ENCODE measurements at places on chromosomes 2 and 18.
A peak's percentile ranks its signal among the peaks of the same experiment; 100 is the strongest.

DNA sequence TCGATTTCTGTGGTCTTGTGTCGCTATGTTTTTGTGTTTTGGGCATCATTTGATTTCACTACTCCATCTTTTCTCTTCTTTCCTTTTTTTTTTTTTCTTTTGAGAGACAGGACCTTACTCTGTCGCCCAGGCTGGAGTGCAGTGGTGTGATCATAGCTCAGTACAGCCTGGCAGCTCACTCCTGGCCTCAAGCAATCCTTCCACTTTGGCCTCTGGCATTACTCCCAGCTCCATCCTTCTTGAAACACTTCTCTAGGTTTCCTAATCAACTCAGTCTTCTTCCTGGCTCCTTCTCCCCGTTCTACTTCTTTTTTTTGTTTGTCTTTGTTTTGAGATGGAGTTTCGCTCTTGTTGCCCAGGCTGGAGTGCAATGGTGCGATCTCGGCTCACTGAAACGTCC, 26.5 kb downstream of the TCF23 start:
- no peak for DNase-seq

GRCh38 chr2:163255086-163255485, 416.5 kb upstream of the KCNH7 start:
- DNase-seq: no peak

GRCh38 chr18:55251254-55251971, 292.2 kb upstream of the CCDC68 start:
- DNase-seq: no peak

DNA sequence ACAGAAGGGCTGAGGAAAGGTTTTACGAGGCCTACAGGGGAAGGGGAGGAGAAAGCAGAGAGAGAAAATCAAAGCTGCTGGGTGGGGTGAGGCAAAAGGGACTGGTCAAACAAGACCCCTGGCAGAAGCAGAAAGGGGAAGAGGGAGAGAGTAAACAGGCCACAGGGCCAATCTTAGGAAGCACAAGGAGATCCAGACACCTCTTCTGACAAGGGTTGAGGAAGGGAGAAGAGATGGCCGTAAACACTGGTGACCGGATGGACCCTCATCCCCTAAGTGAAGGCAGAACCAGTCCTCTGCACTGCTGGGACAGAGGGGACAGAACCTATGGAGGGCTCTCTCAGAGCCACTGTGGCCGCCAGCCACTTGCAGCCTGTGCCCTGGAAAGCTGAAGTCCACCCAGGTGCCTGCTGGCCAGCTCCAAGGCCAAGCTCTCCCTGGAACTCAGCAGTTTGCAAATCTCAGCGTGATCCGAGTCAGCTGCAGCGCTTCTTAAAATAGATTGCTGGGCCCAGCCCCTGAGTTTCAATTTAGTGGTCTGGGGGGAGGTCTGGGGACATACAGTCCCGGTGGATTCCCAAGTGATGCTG, 108.8 kb downstream of the TMEM163 start:
- DNase-seq: no peak

- no peak for DNase-seq
These were observed 475.8 kb downstream of the STK39 start for GRCh38 chr2:167771628-167772027.

DNA sequence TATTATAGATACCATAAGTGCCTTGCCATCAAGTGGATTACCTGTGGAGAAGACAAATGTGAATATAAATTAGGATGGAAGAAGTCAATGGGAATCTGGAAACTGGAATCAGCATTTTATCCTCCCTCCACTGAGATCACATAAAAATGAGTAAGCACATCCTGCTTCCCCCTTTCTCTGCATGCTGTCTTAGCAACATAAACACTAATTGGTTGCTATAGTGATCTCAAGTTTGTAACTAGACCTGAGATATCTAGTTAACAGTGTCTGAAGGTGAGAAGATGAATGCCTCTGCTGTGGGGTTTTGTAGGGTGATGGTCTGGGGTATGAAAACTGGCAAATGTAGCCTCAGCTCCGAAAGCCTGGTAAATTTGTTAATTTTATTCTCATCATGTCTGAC, 1357.5 kb upstream of the CELF4 start:
- no peak for DNase-seq

DNA sequence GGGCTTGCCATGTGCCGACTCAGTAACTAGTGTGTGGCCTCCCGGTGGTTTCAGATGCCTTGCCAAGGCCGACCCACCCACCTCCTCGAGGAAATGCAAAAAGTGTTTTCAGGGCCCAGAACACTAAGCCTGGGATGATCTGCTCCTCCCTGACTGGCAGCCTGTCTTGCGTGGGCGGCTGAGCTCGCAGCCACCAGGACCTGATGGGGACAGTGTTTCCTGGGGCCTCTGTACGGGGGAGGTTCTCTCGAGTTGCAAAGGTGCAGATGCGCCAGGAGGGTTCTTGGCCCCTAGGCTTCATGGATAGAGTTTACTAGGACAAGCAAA, 85.2 kb downstream of the GLI2 start:
- DNase-seq: no peak

- no peak for DNase-seq
These were observed 62.5 kb downstream of the USP40 start for GRCh38 chr2:233503947-233504637.

GRCh38 chr18:50429207-50429948, 54.5 kb downstream of the SKA1 start:
- DNase-seq: peak; percentile 80

GRCh38 chr18:2303517-2304238, 267.6 kb downstream of the METTL4 start:
- DNase-seq: no peak

DNA sequence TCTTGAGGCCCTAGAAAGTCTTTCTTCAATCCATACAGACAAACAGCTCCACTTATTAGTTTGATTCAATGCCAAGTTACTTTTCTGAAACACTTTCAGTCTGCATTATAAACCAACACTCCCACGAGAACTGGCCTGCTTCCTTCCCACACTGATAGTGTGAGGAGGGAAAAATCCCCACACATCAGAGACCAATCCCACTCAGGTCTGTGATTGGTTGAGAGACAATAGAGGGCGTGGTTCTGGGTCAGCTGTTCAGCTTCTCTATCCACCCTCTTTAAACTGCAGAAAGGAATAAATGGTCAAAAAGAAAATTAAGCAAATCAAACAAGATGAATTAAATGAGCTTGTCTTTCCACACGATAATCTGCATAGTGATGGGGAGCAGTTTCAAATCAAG, 152.5 kb downstream of the NRP2 start:
- no peak for DNase-seq

- peak; percentile 17 for DNase-seq
These were observed 6.1 kb downstream of the ERFE start for GRCh38 chr2:238164906-238165287.

DNA sequence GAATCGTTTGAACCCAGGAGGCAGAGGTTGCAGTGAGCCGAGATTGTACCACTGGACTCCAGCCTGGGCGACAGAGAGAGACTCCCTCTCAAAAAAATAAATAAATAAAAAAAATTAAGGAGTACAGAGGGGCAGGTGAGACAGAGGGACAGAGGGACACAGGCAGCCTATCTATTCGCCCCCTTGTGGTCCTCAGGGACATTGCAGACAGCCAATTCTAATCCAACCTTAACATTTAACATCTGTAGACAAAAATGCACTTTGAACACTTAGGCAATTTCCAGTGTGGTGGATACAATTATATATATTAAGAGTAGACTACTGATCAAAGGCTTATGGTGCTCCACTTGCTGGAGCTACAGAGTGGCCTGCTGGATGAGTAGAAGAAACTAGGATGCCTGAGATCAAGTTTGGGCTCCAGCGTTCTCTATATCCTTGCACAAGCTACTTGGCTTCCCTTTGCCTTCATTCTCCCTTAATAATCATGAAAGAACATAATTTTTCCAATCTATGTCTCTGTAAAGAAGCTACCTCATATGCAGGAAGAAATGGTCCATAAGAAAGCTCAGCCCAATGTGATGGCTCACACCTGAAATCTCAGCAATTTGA, 8.2 kb upstream of the SMARCAL1 start:
- peak; percentile 72 for DNase-seq

- no peak for DNase-seq
These were observed 16.7 kb upstream of the FOSL2 start for GRCh38 chr2:28375742-28376631.

DNA sequence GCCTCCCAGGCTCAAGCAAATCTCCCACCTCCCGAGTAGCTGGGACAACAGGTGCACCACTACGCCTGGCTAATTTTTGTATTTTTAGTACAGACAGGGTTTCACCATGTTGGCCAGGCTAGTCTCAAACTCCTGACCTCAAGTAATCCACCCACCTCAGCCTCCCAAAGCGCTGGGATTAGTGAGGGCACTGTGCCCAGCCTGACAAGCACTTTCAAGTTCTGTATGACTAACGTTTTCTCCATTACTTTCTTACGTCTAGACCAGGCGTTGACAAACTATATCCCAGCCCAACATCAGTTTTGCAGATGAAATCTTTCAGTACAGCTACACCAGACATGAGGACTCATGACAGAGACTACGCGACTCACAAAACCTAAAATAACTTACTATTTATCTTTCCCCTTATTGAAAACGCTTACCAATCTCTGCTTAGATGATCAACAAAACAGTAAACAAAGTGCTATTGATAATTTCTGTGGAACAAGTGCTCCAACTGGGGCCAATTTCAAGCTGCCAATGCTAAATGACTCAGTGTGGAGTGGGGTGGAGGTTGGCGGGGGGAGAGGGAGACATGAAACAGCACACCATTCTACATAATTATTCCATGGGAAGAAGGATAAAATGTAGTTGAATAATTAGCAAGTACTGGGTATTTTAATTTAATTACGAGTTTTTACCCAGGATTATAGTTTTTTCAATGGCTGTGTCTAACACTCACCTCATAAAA, 59.1 kb downstream of the SAP130 start:
- no peak for DNase-seq

DNA sequence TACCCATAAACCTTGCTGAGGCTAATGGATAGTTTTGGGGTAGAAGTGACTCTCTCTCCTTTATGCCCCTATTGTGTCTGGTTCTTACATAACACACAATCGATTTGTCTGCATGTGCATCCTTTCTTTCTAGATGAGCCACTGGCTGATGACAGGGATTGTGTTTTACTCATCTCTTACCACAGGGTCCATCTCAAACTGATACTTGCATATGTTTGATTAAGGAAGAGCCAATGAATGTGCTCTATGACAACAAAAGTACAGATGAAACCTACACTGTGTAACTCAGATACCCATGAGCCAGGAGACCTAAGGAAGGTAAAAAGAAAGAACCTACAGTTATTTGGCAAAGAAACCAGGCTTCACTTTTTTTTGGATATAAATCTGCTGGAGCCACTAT, 13.2 kb upstream of the BZW1 start:
- DNase-seq: no peak

DNA sequence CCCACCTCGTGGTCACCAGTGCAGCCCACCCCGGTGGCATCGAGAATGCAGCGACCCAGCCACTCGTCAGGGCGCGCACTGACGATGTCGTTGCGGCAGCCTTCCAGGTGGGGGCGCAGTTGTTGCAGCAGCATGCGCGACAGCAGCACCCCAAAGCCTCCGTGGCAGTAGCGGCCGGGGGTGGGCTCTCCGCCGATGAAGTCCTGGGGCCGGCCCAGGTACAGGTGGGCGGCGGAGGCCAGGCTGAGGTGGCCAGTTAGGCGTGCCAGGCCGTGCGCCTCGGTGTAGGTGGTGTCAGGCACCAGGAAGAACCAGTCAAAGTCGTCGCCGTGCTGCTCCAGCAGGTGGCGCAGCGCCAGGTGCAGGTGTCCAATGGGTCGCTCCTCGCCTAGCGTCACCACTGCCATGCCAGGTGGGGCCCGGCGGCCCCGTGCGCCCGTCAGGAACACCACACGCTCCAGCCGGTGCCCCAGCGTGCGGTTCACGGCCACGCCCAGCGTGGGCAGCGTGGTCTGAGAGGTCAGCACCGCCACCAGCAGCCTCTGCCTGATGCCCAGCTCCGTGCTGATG, 1.9 kb downstream of the CHPF start:
- peak; percentile 83 for DNase-seq

GRCh38 chr2:229783108-229783721, 68.9 kb upstream of the DNER start:
- DNase-seq: no peak

DNA sequence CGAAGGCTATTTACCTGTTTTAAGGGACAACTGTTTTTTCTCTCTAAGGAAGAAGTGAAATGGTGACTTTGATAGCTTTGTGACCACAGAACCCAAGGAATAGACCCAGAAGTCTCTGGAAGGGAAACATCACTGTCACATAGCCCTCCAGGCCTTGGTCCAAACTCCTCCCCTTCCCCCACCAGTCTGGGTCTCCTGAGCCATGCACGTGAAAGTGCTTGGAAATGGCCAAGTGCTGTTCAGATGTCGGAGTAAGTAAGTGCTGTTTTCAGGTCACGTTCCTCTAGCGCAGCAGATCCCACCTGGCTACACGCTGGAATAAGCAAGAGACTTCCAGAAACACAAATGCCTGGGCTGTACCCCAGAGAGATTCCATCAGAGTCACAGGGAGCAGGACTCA, 73.0 kb upstream of the AFF3 start:
- no peak for DNase-seq

GRCh38 chr2:33420726-33421125, 55.7 kb upstream of the RASGRP3 start:
- DNase-seq: no peak

DNA sequence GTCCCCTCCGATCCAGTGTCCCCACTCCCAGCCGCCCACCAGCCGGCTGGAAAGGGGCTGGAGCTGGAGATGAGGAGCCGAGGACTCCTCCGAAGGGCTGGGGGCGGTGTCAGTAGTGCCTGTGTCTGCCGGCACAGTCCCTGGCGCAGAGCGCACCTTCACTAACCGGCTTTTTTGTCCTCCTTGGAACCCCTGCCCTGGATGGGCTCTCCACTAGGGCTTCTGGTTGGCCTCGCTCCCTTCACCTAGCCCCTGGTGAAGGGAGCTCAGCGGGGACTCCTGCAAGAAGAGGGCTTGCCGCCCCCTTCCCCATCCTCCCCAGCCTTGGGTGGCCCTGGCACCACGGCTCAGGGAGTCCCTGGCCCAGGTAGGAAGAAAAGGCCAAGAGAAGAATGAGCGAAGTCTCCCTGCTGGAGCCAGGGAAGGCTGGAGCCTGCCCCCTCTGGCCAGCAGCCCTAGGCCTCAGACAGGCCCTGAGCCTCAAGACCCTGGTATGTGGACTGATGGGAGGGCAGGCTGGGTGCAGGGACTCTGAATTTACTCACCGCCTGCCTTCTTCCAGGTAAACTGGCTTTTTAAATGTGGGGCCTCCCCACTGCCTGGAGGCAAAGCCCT, 570 bp upstream of the ECEL1 start:
- no peak for DNase-seq

- peak; percentile 96 for DNase-seq
These were observed 36.4 kb upstream of the FOSL2 start for GRCh38 chr2:28356095-28356911.
